ENCODE measurements at places on chromosomes 6 and 20. TPM values are rescaled to one million over a fixed set of nuclear protein-coding genes. Genes with fewer than 3 reads are reported as not detected.

Gene OR2J3
- total RNA-seq, result not detected

Gene NFKBIE
- total RNA-seq, result not detected

Gene CPNE5
- not detected for total RNA-seq

DNA sequence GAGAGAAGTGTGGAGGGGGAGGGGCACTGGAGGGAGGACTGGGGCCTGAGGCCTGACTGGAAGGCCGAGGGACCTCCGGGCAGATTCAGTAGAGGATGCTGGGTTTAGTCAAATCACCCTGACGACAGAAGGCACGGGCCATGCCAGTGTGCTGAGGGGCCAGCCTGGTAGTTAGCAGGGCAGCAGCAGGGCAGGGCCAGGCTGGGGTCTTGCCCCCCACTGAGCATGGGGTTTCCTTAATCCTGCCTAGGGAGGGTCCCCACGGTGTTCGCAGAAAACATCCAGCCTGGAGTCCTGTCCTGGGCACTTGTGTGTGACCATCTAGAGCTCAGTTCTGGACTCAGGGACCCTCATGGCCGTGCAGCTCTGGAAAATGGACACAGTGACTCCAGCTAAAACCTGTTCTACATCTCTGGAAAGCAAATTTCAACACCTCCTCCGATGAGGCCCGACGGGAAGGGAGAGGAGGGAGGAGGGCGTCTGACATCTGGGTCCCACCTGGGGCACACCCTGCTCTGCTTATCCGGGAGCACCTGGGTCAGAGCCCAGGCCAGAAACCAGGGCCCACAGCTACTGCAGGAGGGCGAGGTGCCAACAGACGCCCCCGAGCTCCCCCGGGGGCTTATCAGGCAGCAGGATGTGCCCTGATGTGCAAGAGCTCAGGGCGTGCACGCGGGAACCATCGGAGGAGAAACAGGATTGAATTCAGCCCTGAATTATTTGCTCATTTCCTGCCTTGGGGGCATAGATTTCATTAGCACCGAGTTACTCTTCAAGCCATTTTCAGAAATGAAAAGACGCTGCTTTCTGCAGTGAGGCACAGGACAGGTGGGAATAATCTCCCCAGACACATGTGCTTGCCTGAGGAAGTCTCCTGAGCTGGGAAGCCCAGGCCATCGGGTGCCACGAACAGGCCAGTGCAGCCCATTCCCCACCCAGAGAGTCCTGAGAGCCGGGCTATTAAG, 78.0 kb upstream of the MPC1 start:
- DNase-seq, result no peak

DNA sequence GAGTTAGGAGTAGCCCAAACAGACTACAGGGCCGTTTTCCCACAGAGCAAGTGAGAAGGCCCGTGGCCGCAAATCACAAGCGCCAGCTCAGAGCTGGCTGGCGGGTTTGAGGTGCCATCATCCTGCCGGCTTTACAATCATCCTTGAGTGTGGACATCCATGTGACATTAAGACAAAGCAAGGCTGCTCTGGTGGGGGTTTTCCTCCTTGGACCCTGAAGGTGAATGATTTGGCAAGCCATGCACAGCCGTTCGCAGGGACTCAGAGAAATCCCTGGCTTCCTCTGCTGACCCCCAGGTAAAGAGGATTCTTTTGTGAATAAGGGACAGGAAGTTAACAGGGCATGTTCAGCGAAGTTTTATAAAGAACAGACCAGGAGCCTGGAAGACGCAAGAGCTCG, 137.2 kb downstream of the AGPAT4 start:
- DNase-seq, result no peak

GRCh38 chr20:62818592-62819493, 2.0 kb downstream of the COL9A3 start:
- DNase-seq, result peak; percentile 81

- DNase-seq, result no peak
Observed at GRCh38 chr6:82094166-82094806, 153.3 kb downstream of the IBTK start.

DNA sequence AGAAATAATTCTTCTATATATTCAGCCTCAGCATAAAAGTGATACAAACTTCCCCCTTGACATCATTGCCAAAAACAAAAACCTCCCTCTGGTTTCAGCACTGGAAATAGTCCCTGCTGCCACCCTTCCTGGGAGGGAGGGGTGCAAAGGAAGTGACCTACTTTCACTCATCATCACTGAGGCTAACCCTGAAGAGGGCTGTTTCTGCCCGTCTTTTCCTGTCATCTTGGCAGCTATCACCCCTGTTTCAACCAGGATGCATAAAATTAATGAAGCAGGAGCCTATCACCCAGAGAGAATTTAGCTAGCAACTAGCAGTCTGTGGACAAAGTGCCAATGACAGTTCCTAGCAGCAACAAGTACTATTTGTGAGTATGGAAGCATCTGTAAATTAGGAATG, 397.8 kb downstream of the LAMA2 start:
- no peak for DNase-seq
